SK-MEL-5 (cell line): ENCODE measurements at places on chromosomes 5 and 9.
A peak's percentile ranks its signal among the peaks of the same experiment; 100 is the strongest.

GRCh38 chr5:141477044-141477575, 1.3 kb downstream of the PCDHGC3 start:
- no peak for DNase-seq

GRCh38 chr9:97411440-97411788, 482 bp upstream of the TDRD7 start:
- no peak for DNase-seq

GRCh38 chr5:158423623-158424200, 564.8 kb upstream of the CLINT1 start:
- peak; percentile 17 for DNase-seq

DNA sequence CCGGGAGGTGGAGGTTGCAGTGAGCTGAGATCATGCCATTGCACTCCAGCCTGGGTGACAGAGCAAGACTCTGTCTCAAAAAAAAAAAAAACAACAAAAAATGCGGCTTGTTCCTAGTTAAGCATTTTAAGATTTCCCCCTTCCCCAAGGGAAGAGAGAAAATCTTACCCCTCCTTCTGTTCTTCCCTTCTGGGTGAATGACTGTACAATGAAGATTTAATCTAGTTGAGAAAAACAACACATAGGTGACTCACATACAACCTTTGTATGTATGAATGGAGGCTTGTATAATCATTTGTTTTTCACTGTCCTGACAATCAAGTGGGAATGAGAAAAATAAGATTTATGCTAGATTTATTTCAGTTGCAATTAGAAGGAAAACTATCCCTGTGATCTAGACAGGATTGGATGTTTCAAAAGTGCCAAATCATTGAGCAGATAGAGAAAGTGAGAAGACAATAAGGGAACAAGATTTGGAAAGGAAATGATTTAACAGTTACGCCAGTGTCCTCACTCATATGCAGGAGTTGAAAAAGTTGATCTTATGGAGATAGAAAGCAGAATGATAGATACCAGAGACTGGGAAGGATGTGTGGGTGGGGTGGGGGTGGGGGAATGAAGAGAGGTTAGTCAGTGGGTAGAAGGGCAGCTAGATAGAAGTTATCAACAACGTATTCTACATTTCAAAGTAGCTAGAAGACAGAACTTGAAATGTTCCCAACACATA, 16.7 kb downstream of the GDA start:
- no peak for DNase-seq

GRCh38 chr5:64462391-64462790, 43.4 kb upstream of the RGS7BP start:
- DNase-seq, result no peak
